ENCODE measurements at places on chromosomes 12 and 14.

GRCh38 chr14:73788701-73789551, 62.7 kb upstream of the PTGR2 start:
- no peak for DNase-seq

DNA sequence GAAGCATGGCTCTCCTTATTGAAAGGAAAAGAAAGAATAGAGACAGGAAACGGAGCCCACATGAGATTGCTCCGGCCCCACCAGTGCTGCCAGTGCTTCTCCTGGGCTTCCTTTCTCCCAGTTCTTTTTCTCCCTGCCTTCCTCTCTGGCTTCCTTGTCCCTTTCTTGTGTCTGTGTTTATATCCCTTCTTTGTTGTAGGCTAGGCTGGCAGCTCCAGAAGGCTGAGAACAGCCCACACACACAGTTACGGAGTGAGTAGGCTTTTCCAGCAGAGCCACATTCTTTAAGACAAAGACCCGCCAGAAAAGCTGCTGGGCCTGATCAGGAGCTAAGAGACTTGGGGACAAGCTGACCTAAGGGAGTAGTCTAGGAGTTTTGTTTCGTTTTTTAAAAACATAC, 13.0 kb downstream of the CIPC start:
- no peak for DNase-seq

GRCh38 chr12:77064896-77065360, 441 bp downstream of the E2F7 start:
- no peak for DNase-seq

- no peak for DNase-seq
Measured at GRCh38 chr12:29762637-29763300, 21.0 kb downstream of the TMTC1 start.

DNA sequence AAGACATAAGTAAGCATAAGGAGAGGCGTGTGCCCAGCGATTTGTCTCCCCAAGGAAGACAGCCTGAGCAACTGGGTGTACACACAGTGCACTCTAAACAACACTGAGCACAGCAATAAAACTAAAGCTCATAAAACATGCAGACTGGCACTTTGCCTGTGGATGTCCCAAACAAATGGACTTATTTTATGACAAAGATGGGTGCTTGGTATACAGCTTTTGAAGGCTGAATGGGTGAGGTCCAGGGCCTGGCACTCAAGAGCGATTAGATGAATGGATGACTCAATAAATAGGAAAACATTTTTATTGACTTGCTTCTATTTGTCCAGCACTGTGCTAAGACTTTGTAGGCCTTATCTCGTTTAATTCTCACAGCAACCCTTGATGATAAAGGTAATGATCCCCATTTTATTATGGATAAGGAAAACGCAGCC, 28.5 kb downstream of the LGMN start:
- no peak for DNase-seq

DNA sequence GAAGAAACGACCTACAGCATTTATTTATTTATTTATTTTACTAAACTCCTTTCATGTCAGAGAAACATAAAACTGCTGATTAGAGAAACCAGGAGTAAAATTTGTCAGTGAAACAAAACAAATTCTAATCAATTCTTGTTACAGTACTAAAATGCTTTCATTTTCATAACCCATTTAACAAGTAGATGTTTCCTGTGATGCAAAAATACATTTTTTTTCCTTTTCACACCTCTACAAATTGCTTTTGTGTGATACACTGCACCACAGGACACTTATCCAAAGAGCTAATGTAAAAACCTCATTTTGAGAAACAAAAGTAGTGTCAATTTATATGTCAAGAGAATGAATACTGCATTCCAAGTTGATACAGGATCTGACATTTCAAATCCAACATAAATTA, 155.1 kb downstream of the SYT1 start:
- no peak for DNase-seq

GRCh38 chr12:128660532-128661225, 163.1 kb downstream of the SLC15A4 start:
- no peak for DNase-seq

- no peak for DNase-seq
Measured at GRCh38 chr14:75725481-75725880, 64.4 kb downstream of the TTLL5 start.

- no peak for DNase-seq
Measured at GRCh38 chr12:111316671-111317070, 52.2 kb downstream of the PHETA1 start.

GRCh38 chr12:25072906-25073650, 121.9 kb downstream of the DNAI7 start:
- no peak for DNase-seq

DNA sequence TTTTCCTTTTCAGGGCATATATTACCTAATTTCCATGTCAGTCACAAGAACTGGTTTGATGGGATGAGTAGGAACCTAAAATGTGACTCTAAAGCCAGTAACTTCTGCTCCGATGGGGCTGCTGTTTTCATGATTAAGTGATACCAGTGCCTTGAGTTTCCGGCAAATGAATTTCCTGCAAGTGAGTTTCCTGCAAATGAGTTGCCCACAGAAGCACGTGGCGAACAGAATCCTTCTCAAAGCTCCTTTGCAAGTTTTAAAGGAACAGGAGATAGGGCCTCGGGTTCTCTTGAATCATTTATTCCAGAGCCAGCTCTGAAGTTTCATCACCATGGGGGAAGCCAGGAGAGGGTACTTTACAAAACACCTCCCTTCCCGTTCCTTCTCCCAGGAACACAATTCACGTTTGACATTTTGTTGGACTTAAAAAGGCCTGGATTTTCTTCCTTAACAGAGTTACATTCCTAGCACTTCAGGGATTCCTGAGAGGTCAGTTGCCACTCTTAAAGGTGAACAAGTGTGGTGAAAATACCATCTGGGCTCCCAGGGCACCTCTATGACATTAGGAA, 2.2 kb upstream of the PPTC7 start:
- DNase-seq = no peak

DNA sequence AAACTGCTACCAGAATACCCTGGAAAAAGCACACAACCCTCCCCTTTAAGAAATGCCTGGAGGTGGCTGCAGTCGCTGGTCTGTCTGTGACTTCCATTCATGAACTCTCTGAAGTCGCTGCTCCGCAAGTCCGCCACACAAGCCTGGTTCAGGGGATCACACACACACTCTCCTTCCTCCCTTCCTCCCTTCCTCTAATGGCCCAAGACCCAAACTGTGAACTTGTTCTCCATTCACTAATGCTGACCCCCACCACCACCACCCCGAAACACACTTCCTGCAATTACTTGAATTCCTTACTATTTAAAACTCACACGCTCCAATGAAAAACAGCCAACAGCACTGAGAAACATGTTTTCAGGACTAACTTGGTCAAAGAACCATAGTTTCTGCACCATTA, 1.0 kb upstream of the LMO3 start:
- DNase-seq = no peak

- no peak for DNase-seq
Measured at GRCh38 chr14:91830777-91831176, 36.6 kb downstream of the TC2N start.

- DNase-seq = no peak
Measured at GRCh38 chr14:79418649-79419415, 792.5 kb downstream of the DIO2 start.

GRCh38 chr12:65756956-65757511, 67.2 kb upstream of the HMGA2 start:
- DNase-seq = no peak

DNA sequence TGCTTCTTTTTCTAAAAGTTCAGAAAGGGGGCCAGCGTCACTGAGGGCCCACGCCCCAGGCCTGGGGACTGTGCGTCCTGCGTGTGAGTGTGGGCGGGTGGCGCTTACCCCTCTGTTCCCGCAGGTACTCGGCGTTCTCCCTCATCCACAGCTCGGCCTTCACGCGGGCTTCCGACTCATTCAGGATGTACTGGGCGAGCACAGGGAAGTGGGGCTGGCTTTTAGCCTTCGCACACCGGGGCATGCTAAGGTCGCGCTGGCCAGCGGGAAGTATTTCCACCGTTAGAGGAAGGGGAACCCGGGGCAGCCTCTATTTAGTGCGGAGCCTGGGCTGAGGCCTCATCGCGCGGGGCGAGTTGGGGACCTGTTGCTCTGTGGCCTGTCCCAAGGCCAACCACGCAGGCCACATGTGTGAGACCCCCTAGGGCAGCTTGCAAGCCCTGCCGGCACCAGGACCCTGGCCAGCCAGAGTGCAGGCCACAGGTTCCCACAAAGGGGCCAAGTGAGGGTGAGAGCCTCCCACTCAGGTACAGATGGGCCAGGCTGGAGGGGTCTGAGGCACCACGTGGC, 29.2 kb upstream of the BTBD6 start:
- no peak for DNase-seq

GRCh38 chr12:94247246-94247645, 98.9 kb downstream of the PLXNC1 start:
- DNase-seq = no peak

- DNase-seq = no peak
Measured at GRCh38 chr14:67725171-67725570, 23.5 kb downstream of the RDH12 start.

DNA sequence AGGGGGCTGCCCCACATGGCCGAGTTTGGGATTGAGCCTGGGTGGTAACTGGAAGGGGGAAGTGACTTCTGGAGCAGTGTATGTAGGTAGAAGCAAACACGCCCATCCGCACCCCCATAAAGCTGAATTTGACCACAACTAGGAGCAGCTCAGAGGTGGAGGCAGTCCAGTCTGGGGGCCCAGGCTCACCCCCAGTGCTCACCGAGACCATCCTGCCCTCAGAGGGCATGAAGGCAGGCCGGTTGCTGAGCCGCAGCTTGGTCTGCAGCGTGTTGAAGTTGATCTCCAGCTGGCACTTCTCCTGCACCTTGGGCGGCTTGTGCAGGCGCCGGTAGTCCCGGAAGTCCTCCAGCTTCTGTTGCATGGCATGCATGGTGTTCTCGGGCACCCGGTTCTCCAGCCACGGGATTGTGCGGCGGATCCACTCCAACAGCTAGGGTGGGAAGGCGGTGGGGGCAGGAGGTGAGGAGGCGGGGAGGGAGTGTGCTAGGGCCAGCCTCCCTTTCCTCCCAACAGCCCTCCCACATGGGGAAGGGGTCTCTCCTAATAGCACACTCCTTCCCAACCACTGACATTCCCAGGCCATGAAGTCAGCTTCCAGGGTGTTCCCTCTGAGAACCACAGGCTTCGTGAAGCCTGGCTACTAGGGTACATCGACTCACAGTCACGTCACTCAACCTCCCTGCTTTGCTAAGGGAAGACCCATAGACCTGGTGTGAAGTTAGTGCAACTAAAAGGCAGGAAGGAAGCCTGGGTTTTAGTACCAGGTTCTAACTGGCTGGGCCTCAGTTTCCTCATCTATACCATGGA, 87.0 kb downstream of the ACTN1 start:
- no peak for DNase-seq

GRCh38 chr12:23525450-23526072, 423.9 kb downstream of the SOX5 start:
- DNase-seq = no peak

GRCh38 chr12:56721721-56722120, 3.4 kb downstream of the NACA start:
- no peak for DNase-seq

DNA sequence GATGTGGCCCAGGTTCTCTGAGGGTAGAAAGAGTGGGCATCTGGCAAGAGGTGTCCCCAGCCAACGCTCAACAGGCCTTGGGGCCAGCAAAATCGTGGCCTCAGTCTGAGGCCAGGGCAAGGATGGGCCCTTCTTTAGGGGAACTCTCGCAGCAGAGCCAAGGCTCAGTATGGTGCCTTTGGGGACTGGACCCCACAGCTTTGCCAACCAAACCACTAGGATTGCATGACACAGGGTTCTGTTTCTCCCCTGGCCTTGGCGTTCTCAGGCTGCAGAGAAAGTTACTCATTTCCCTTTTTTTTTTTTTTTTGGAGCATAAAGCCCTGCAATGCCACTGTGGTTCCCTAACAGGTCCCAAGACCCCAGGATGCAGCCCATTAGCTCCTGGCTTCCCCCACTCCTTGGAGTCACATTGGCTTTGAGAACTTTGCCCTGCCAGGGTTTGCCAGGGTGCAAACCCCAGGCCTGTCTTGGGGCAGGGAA, 100.6 kb downstream of the LGMN start:
- no peak for DNase-seq
